ENCODE measurements at places on chromosomes 16 and 17.

- no peak for DNase-seq
Measured at GRCh38 chr16:27152121-27152520, 51.2 kb upstream of the KDM8 start.

DNA sequence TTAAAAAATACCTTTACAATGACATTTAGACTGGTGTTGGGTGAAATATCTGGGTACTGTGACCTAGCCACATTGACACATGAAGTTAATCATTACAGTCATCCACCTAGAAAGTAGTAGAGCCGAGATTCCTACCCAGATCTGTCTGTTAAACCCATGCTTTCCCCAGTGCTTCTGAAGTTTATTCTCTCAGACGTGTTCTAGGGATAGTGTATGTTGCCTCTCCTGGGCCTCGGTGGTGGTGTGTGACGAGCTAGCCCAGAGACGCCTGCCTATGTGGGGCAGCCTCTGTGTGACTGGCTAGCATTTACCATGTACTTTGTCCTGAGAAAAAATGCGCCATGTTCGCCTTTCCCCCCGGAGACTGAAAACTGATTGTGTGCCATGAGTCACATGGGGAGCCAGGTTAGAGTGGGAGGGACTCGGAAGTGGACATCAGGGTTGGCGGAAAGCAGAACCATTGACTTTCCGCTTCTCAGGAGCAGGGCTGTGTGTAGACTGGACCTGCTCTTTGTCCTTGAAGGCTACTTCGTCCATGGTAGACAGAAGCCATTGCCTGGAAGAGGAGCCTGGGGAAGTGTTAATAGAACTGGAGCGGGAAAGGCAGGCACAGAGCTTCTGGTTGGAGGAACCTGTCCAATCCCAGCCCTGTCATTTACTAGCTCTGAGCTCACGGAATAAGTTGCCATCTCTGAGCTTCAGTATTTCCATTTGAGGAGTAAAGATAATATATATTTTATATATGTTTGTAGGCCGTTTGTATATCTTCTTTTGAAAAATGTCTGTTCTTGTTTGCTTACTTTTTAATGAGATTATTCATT lies 235.5 kb downstream of the SNX29 start:
- DNase-seq = no peak

GRCh38 chr16:78605548-78606101 lies 506.2 kb downstream of the WWOX start:
- no peak for DNase-seq

DNA sequence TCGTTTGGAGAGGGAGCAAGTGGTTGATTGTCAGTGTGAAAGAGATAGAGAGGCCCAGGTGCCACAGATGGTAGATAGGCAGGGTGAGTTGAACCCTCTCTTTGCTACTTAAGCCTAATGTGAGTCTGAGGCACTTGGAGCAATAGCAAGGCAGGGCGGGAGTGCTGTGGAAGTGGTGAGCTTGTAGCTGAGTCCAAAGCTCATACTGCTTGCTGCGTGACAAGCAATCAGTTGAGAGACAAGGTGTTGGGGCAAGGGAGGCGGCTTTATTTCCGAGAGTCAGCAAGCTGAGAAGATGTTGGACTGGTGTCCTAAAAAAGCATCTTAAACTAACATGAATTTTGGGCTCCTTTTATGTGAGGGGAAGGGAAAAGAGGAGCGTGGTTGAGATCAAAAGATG lies 112.9 kb upstream of the ZKSCAN2 start:
- no peak for DNase-seq

DNA sequence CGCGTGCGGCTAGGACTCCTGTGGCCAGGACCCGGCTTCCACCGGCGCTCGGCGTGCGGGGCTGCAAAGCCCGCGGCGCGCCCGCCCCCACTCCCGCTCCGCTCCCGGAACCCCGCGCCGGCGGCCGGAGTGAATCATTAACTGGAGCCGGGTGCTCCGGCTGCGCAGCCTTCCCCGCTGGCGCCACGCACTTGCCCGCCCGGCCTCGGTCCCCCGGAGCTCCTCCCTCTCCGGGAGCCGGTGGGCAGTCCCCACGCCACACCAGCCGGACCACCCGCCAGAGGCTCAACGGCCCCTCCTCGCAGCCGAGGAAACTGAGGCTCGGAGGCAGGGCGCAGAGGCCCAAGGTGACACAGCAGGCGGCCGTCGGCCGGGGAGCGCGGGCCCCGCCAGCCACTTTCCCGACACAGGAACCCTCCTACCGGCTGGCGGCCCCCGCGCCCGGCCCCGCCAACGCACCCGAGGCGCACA lies 580 bp downstream of the BCAR1 start:
- DNase-seq = no peak

- no peak for DNase-seq
Measured at GRCh38 chr17:43014649-43015542, 7.3 kb downstream of the VAT1 start.

DNA sequence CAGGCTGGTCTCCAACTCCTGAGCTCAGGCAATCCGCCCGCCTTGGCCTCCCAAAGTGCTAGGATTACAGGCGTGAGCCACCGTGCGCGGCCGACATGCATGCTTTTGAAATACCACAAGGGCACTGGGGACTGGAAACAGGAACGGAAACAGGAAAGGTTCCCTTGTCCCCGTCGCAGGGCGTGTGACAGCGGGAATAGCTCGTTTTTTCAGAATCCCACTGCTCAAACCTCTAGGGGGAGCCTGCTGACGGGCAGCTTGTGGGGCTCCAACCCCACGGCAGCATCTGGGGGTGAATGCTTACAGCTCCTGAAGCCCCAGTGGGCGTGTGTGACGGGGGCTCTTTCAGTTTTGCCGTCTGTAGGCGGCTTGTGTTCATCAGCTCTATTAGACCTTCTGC lies 18.8 kb upstream of the ASGR2 start:
- peak; percentile 54 for DNase-seq

DNA sequence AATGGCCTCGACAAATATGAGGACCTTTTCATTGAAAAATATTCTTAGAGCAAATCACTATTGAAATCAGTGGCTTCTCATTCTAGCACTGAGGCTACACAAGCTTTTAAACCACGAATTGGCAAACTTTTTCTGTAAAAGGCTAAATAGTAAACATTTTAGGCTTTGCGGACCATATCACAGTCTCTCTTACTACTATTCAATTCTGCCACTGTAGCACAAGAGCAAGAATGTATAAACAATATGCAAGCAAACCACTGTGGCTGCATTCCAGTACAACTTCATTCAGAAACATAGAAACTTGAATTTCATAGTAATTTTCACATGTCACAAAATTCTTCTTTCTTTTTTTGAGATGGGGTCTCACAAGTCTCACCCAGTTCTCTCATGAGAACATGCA lies 49.1 kb downstream of the PHLPP2 start:
- DNase-seq = no peak

DNA sequence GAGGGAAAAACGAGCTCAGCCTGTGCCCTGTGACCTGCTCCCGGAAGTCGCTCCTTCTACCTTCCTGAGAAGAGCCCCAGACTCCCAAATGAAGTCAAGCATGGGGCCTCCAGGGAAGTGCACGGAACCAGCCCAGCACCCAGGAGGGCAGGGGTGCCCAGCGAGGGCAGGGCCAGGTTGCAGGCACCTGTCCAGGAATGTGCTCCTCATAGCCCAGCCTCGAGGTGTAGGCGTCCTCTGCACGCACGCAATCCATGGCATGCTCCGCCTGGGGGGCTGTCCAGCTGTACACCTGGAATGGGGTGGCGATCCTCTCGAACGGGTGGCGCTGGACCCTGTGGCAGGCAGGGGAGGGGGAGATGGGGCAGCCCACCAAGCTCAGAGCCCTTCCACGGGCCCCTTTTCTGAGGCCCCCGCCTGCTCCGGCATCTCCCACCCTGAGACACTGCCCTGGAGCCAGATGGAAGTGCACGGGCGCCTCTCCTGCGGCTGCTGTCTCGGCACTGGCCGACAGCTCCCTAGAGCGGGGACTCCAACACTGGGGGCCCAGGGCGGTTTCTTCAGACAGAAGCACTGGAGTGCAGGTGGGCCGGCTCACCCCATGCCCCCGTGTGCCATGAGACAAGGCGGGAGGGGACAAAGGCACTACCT lies 10.9 kb downstream of the CLUH start:
- DNase-seq = no peak

GRCh38 chr16:48137822-48138221 lies 18.0 kb downstream of the ABCC12 start:
- no peak for DNase-seq

DNA sequence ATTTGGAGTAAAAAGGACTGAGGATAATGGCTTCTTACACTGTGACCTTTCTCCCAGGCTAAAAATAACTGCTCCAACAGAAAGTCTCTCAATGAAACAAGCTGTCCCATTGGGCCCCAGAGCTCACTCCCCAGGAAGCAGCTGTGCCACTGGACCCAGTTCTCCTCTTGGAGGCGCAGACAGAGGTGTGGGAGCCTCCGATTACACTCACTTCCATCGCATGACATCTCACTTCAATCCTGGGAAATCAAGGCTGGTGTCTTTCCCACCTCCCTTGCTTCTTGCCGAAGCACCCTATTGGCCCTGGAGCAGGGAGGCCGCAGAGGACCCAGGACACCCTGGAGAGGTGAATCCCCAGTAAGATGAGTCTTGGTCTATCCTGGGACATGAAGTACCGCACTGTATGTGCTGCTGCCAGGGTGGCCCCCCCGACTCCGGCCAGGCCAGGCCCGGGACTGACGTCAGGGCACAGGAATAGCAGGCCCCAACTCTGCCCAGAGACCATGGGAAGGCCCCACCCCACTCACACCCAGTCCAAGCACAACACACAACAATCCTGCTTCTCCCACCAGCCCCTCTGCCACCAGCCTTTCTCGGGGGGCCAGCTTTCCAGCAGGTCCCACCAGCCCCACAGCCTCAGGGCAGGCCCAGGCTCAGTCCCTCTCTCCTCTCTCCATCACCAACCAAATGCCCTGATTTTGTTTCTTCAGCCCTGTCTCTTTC lies 29.5 kb downstream of the SRL start:
- no peak for DNase-seq

- peak; percentile 20 for DNase-seq
Measured at GRCh38 chr17:51147650-51148049, 5.7 kb upstream of the NME1 start.

DNA sequence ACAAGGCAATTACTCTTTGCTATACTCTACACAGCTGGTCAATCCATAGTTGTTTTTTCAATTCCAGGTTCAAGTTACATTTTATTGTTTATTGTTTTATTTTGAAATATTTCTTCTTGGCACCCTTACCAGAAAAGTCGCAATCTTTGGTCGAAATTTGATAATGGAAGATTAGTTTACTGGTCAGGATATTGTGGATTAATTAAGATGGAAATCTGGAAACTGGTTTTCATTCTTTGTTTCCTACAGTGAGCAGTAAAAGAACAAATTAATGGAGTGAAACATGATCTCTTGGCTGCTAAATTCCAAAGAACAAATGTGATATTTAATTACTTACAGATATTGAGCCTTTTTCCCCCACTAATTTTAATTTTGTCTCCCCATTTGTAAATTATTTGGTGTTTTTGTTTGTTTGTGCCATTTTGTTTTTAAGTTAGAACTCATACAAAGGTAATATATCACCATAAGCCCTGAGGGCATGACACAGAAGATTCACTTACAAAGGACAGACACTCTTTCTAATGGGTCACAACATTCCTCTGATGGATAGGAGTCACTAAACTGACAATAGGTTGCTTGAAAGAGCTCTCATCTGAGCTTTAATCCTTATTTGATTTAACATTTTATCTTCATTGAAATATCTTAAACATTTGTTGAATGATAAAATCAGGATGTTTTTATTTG lies 700.2 kb downstream of the KCNJ2 start:
- no peak for DNase-seq

GRCh38 chr16:69579783-69580481 lies 14.2 kb downstream of the NFAT5 start:
- DNase-seq = no peak

- no peak for DNase-seq
Measured at GRCh38 chr17:75090871-75091854, 3.4 kb downstream of the SLC16A5 start.

GRCh38 chr17:67818110-67819002 lies 6.9 kb upstream of the BPTF start:
- no peak for DNase-seq

- no peak for DNase-seq
Measured at GRCh38 chr17:69516911-69517310, 102.4 kb downstream of the MAP2K6 start.

DNA sequence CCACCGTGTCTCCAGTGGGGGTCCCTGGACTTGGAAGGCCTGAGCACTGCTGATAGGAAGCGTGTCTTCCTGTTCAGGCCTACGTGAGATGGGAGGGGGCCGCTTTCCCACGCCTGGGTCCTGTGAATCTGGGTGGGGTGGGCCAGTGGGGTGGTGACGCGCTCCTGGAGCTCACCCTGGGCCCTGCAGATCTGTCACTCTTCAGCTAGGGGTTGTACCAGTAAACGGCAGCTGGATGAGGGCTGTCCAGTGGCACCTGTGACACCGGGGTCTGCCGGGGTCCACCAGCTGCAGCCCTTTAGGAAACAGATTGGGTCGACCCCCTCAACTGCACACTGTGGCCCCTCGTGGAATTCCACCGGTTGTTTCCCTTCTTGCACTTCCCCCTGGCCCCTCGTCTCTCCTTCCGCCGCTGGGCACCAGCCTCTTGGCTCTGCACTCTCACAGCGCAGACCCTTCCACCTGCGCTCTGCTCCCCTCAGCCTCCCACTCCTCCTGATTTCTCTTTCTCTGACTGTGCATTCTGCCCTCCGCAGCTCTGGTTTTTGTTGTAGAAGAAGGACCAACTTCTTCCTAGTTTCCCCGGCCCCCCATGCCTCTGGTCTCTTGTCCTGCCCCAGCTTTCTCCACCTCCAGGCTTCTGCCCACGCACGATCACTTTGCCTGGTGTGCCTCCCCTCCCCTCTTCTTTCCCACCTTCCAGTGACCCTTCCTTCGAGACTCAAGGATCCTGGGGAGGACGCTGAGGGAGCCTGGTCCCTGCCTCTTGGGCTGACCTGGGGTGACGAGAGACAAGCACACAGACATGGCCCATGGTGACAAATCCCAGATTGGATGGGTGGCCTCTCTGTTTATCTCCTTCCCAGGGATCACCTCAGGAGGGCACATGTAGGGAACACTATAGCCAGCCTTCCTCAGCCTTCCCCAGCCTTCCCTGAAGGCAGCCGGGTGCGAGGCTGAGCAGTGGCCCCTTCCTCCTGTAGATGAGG lies 4.8 kb downstream of the MRC2 start:
- no peak for DNase-seq

DNA sequence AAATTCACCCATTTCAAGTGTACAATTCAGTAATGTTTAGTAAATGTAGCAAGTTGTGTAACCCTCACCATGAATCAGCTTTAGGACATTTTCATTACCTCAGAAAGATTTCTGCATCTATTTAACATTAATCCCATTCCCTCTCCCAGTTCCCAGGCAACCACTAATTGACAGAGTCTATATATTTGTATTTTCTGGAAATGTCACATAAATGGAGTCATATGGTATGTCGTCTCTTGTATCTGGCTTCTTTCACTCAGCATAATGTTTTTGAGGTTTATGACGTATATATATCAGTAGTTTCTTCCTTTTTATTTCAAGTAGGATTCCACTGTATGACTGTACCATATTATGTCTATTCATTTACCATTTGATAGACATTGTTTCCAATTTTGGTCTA lies 199.8 kb downstream of the CYB561 start:
- DNase-seq = no peak

- DNase-seq = peak; percentile 46
Measured at GRCh38 chr16:49890876-49891275, 35.0 kb upstream of the ZNF423 start.

Measured in activated CD4-positive, alpha-beta T cell treated with anti-CD3 and anti-CD28 coated beads for 48 hours (primary cell).